Mucosa of gallbladder (tissue), 1 donor: ENCODE measurements at places on chromosomes 16 and 17.

DNA sequence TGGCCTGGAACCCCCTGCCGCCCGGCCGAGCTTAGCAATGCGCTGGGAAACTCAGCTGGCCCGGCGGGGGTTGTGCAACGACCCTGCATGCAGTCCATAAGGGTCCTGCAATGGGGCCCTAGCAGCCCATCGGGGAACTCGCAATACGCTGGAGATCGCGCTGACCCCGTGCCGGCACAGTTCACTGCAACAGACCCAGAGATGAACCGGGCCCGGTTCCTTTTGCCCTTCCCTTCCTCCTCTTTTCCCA lies 375 bp downstream of the SLC25A11 start:
- DNase-seq = no peak

- DNase-seq = no peak
Observed at GRCh38 chr16:9195287-9195686, 103.8 kb downstream of the HAPSTR1 start.

DNA sequence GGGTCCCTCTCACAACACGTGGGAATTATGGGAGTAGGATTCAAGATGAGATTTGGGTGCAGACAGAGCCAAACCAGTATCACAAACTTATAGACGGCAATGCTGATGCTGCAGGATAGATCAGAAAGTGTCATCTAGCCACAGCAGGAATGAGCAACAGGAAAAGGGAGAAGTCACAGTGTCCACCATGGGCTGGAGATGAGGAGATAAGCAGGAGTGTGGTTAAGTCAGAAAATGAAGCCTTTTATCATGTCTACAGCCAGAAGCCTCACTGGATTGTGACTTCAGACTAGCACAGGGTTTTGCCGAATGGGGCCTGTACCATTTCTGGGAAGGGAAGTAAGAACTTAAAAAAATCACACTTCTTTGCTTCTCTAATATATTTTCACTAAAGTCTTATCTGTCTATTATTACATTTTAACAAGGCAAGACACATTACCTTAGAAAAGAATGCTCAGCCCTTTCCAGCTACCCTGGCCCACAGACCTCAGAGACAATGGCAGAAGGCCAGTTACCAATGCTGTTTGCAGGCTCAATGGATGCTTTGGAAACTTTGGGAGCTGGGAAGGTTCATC lies 490.2 kb upstream of the SALL1 start:
- DNase-seq = no peak

- DNase-seq = peak; percentile 83
Observed at GRCh38 chr17:17528696-17529652, 32.8 kb upstream of the RASD1 start.
